ENCODE measurements at places on chromosomes 16 and 17.

GRCh38 chr17:9403257-9403656 lies 172.4 kb downstream of the STX8 start:
- DNase-seq = no peak

DNA sequence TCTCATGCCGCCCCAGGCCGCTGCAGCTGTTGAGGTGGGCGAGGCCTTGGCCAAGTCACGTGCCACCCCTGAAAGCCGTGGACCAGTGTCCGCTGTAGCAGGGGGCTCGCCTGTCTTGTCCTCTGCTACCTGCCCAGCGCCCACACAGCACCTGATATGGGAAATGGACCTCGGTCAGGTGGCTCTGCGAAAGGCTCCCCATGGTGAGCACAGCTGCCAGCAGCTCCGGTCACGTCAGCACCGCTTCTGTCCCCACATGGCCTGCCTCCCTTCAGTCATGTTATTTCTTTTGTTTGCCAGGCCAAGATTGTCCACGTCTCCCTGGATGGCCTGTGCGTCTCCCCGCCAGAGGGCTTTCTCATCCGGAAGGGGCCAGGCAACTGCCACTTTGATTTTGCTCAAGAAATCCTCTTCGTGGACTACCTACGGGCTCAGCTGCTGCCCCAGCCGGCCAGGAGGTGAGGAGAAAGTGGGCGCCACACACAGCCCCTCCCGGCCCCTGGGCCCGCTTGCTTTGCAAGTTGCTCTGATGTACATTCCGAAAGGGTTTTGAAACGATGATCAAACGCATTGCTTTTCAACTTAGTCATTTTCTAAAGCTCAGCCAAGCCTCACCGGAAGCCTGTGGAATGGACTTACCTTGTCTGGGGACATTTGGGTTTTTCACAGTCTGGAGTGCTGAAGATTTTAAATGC lies 219.8 kb downstream of the KATNIP start:
- peak; percentile 53 for DNase-seq

- no peak for DNase-seq
Measured at GRCh38 chr16:21005008-21005407, 104.4 kb downstream of the LYRM1 start.

DNA sequence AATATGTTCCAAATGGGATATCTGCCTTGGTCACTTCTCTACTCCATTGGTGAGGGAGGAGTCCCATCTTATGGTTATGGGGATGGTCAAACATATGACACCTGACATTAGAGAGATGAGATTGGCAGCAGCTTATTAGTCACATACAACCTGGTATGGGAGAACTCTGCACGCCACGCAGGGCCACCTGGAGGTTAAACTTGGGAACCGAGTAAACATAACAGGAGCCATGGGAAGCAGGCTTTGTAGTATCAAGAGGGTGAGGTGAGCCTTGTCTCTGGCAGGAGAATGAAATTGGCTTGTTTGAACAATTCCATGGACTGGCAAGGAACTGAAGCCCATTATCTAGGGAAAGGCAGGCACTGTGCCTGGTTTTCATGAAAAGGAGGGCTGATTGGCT lies 238.7 kb upstream of the ELAC2 start:
- no peak for DNase-seq

DNA sequence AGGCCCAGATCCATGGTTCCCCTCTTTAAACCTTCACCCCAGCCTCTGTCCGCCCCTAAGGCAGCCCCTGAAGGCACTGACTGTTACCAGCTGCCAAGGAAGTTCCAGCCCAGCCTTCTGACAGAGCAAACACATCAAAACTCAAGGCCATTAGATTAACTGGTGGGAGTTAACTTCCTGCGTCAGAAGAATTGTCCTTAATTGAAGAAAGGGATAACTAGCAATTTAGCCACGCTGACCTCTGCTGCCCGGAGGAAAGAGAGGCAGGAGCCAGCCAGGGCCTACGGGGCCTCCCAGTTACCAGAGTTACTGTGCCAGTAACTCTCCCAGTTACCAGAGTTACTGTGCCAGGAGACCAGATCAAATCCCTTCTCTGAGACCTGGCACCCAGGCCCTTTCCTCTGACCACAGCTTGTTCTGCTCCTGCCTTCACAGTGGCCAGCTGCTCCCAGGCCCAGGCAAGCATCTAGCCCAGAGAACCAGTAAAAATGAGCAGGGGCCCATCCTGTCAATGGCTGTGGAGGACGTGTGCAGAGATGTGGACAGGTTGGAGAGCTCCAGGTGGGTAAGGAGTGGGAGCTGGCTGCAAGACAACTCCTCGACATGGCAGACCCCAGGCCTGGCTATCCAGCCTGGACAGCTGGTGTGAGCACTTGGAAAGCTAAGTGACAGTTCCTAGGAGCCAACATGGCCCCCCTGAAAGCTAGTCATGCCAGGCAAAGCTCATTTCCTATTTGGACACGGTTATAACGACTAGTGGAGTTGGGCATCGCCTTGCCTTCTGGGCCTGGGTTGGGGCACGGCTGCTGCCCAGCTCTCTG lies 2.8 kb upstream of the PITPNM3 start:
- DNase-seq = no peak

DNA sequence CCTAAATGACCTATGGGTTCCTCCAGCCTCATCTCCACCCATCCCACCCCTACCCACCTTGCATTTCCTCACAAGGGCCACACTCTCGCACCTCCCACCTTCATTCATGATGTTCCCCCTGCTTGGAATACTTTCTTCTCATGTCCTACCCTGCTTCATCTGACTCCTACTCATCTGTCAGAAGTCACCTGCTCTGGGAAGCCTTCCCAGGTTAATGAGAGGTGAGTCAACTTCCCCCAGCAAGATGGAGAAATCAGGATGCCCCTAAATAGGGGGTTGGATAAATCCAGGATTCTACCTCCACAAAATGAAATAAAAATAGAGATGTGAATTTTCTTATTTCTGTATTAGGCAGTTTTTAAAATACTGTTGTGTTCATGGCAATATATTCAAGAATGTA lies 51.0 kb upstream of the WSB1 start:
- DNase-seq = no peak

DNA sequence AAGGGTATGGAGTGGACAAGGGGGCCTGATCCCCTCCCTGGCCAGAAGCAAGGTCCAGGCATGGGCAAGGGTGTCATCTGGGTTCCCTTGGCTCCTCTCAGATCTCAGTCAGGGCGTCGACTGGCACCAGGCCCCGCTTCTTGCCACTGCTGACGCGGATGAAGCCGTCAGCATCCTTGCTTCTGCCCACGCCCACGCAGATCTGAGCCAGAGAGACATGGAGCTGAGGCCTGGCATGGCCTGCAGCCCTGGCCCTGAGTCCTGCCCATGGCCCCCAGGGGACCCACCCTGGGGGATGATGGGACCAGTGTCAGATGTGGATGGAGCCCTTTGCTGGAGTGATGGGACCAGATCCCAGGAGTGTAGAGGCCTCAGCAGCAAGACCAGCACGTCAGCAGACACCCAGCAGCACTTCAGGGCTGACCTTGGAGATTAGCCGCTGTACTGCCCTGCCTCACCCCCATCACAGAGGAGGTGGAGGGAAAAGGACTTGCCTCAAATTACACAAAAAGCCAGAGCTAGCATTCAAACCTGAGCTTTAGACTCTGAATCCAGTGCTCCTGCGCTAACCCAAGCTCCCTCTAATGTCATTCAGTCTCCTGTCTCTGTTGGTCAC lies 12.2 kb downstream of the RPL19 start:
- DNase-seq = no peak

DNA sequence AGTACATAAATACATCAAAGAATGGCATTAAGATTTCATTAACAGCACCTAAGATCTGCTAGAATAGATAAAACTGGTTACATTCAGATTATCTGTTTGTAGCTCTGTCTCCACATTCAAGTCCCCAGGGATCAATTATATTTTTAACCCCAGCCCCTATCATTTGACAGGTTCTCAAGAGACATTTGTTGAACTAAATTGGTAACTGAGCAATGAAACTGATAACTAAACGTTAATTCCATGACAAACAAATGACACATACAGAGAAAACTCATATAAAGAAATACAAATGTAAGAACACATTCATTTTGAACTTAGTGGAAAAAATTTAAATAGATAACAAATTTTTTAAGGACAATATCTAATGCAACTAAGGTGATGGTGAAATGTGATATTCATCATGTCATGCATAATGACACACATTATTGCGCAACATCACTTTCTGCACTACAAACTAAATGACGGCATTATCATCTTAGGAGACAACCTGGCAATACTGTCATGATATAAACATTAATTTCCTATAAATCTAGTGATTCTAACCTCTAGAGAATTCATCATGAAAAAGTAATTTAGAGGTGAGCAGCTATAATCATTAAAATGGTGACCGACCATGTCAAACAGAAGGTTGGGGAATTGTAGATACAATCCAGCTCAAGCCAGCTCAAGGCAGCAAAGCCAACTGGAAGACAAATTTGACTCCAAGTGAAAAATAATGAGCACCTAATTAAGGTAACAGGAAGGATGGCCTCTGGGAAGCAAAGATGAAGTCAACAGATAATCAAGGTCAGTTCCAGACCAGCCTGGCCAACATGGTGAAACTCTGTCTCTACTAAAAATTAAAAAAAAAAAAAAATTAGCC lies 9.5 kb downstream of the ARHGAP17 start:
- no peak for DNase-seq

Measured in AG20443 (cell line).